ENCODE measurements at places on chromosomes 5 and 9.

DNA sequence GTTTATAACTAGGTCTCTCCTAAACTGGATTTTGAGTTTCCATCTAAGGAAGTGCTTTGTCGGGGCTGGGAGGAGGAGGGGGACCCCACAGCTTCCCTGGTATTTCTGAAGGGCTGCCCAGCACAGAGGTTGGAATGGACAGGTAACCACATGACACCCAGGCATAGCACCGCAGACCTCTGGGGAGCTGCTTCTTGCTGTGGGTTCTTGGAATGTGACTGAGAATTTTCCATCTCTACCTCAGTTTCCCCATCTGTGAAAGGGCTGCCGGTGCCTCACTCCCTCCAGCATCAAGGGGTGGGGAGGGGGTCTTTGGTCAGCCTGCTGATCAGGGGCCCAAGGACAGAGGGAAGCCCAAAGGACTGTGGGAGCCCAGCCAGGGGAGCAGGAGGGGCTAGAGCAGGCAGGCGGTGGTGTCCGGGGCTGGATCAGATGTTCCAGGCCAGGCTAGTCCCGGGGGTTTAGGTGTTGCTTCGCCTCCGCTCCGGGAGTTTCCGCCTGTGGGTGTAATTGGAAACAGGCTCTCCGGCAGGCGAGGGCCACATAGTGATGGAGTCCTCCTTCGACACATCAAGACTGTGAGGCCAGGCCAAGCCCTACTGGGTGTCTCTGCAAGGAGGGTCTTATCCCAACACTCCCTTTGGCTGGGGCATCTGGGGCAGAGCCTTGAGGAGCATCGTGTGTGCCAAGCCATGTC lies 3.3 kb downstream of the OLFML2A start:
- DNase-seq: no peak

DNA sequence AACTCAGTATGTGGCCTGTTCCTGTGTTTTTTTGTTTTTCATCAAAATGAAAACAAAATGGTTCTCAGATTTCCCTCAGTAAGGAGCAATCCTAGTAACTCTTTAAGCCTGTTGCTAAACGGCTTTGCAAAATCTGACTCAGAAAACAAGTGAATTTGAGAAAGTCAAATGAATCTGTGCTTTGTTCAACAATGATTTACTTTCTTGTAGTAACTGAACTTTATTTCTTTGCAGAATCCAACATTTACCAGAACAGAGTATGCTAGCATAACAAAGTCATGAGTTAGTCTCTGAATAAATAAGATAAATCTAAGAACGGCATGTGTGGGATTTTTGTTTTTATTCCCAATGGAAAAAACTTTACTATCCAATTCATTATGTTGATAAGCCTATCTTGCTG lies 93.8 kb downstream of the OXCT1 start:
- no peak for DNase-seq

GRCh38 chr5:37739817-37740261 lies 100.0 kb downstream of the GDNF start:
- no peak for DNase-seq

DNA sequence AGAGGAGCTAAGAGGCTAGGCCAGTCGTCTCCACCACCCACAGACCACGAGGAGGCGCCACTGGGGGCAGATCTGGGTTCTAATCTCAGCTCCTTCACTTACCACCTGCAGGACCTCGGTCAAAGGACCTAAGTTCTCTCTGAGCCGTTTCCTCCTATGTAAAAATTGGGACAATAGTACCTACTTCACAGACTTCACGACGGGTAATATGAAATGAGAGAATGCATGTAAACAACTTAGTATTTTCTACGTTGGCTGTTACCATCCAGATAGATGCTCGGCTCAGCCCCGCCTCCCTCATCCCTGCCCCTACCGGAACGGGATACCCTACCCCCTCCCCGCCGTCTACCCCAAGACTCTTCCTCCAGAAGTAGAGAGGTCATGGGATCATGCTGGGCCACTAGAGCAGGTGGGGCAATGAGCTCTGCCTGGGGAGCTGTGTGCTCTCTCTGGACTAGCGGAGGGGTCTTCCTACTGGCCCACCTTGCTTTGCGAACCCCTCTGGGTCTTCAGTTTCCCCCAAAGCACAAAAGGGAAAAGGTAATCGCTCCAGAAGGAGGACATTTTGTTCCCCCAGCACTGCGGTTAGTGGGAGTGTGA lies 541 bp downstream of the GNPDA1 start:
- DNase-seq: peak; percentile 86

DNA sequence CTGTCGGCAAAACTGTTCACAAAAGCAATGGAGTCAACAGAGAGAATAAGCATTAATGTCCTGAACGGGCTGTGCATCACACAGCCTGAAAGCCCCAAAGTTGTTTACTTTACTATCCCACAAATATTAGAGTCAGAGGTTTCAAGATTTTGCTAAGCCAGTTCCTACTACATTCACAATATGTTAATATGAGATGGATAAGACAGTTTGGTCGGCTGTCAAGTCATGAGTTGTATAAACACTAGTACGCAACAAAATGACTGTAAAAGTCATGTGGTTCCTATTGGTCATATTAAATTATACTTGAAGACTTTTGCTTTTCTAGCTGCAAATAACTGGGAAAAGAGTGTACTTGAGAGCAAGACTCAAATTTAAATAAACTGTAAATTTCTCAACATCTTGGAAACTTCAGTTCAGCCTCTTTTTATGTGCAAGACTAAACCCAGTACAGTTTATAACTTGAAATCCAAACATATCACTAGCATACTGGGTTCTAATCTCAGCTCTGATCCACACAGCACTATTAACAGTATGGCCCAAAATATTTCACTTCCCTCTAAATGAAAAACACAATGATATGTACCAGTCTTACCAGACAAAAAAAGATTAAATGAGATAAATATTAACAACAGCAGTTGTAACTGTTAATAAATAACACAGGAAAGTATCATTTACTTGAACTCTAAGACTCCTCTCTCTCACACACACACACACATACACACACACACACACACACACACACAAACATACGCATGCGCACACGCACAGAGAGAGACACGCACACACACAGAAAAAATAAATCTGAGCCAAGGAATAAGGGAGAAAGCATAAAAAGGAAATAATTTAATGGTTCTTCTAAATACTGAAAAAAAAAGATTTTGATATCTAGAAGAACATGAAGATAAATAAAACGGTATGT lies 33.1 kb downstream of the FANCC start:
- no peak for DNase-seq

GRCh38 chr9:76658510-76659231 lies 105.6 kb upstream of the PCA3 start:
- no peak for DNase-seq

DNA sequence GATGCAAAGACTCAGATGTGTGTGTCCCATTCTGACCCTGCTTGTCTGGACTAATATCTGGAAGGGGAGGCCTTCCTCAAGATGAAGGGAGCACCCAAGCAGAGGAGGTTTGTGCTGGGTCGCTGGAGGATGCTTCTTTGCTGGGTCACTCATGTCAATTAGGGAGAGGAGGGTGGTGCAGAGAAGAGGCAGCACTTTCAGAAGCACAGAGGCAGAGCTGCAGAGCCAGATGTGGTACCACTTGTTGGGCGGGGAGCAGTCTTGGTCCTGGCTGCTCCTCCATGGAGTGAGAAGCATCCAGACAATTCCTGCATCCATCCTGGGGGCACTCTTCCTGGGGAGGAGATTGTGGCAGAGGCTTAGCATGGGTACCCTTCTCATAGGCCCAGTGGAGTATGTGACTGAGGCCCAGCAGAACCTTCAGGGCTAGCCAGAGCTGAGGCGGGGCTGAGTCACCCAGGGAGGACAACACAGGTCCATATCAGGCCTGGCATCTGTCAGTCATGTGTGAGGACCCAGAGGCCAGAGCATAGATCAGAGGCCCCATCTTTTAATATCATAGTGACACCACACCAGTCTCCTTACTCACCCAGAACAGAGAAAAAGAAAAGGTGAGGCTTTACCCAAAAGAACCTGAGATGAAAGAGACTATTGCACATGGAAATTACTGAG lies 59.8 kb downstream of the TNFSF15 start:
- DNase-seq: peak; percentile 26

Measured in activated CD4-positive, alpha-beta T cell treated with anti-CD3 and anti-CD28 coated beads for 48 hours (primary cell).